ENCODE measurements at places on chromosomes 5 and 9. TPM values are rescaled to one million over a fixed set of nuclear protein-coding genes. Genes with fewer than 3 reads are reported as not detected.

DNA sequence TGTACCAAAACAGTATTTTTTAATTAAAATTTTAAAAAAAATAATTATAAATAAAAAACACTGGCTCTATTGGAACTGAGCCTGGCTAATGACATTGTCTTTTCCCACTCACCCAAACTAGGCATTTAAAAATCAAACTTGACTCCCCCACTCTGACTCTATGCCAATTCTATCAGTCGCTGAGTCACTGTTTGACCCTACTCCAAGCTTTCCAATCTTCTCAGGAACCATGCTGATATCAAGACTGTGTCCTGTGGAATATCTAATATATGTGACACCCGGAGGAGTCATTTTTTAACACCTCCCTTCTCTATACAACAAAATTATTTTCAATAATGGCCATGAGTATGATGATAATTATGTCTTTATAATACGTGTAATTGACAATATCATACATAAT, 171.6 kb upstream of the RASEF start:
- DNase-seq, result no peak

Gene BARHL1
- total RNA-seq, result not detected

GRCh38 chr5:36680066-36680465, 73.7 kb downstream of the SLC1A3 start:
- peak; percentile 62 for DNase-seq

DNA sequence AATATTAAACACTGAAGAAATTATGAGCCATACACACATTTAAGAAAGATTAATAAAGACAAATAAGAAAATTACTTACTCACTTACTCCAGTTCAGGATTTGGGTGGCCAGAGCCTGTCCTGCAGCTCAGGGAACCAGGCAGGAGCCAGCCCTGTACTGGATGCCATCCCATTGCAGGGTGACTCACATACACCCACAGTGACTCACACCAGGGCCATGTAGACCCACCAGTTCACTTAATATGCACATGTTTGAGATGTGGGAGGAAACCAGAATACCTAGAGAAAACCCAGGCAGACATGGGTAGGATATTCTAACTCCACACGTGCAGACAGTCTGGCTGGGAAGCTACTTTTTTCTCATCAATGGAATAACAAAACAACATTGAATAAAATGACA, 49.6 kb upstream of the ADRB2 start:
- DNase-seq, result no peak

GRCh38 chr5:50441493-50441955, 436 bp upstream of the EMB start:
- no peak for DNase-seq

DNA sequence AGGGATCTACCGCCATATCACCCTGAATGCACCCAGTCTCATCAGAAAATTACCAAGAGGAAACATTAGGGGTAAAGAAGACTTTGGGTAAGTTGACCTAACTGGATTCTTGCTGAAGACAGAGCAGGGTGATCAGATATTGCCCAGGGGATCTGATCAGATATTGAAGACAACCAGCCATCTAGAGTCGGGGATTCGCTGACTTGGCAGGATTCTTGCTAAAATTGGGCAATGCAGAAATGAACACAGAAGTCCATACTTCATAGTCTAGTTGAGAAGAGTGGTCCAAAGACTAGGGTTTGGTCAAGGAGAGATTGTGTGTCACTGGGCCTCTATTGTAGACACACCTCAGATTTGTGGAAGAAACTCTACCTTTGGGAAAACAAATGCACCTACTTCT, 107.2 kb downstream of the SV2C start:
- no peak for DNase-seq

All from mucosa of gallbladder (tissue), 1 donor.